ENCODE measurements at places on chromosomes 3 and 15.

- DNase-seq, result no peak
These were observed 111.0 kb downstream of the TPRG1 start for GRCh38 chr3:189282741-189283140.

DNA sequence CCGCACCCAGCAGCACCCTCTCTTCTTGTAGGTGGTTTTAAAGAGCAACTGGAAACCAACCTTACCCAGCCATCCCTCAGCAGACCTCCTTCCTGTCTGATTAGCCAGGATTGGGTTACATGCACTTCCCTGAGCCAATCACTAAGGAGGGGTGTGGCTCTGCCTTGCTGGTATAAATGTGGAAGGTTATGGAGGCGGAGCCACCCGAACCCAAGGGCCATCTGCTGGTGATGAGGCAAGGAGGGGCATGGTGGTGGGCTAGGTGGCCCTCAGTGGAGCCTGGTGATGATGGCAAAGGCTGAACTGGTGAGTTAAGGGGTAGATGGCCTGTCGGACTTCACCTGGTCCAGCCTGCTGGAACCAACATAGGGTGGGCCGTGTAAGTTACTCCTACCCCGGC is 39.8 kb downstream of the CCDC33 start:
- no peak for DNase-seq

DNA sequence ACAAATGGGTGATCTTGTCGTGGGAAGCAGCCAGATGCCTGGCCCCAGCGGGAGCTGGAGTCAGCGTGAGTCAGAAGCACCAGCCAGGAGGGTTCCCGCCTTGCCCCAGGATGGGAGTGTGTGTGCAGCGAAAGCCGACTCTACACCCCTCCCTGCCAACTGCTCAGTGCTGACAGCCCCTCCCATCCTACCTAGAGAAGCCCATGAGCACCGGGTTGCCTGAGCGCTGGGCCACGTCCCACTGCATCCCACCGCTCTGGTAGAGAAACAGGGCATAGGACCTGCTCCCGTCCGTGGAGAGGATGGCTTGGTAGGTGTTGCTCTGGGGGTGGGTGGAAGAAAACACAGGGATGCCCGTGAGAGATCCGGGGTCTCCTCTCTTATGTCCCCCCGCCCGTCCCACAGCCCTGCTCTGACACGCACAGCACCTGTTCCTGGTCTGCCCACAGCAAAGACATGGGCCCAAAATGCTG is 42.9 kb downstream of the MUC4 start:
- no peak for DNase-seq

- peak; percentile 35 for DNase-seq
These were observed 61.4 kb downstream of the ZNF609 start for GRCh38 chr15:64521726-64522164.

- DNase-seq, result no peak
These were observed 1045.8 kb downstream of the ROBO1 start for GRCh38 chr3:78721771-78722543.

DNA sequence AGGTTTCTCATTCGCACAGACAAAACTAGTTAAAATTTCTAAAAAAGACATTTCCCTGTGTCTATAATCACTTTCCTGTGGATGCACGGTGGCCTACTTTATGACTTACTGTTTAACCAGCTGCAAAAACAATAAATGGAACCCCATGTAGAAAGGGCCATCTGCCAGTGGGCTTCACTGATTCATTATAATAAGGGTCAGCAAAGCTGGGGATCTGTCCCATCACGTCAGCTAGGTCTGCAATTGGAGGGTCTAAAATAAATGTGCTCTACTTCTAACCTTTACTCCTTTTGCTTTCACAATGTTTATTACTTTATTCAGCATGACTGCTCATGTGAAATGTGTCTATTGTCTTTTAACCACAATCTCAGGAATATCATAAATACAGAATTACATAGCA is 43.1 kb upstream of the NMD3 start:
- DNase-seq, result no peak

DNA sequence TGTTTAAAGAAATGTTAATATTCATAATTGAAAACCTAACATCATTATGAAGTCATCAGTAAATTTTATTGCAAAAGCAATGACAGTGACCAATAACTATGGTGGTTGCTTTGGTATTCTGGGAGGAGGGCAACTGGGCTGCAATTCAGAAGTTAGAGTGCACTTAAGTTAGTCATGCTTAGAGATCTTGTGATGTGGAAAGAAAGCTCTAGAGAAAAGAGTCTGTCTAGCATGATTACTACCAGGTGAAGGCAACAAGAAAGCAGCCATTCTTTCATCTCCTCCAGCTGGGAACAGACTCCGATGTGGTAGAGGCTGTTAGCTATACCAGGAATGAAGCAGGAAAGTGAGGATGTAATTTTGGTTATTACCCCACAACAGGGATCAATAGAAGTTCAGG is 625.6 kb downstream of the SI start:
- no peak for DNase-seq

DNA sequence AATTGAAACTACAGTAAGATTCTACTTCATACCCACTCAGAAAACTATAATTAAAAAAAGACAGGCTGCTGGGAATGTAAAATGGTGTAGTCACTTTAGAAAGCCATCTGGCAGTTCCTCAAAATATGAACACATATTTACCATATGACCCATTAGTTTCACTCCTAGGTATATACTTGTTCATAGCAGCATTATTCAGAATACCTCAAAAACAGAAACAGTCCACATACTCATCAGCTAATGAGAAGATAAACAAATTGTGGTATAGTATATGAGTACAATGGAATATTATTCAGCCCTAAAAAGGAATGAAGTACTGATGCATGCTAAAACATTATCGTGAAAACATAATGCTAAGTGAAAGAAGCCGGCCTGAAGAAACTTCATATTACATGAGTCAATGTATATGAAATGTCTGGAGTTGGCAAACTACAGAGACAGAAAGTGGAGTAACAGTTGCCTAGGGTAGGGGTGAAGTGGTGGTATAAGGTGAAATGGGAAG is 23.8 kb downstream of the WDR53 start:
- peak; percentile 9 for DNase-seq

DNA sequence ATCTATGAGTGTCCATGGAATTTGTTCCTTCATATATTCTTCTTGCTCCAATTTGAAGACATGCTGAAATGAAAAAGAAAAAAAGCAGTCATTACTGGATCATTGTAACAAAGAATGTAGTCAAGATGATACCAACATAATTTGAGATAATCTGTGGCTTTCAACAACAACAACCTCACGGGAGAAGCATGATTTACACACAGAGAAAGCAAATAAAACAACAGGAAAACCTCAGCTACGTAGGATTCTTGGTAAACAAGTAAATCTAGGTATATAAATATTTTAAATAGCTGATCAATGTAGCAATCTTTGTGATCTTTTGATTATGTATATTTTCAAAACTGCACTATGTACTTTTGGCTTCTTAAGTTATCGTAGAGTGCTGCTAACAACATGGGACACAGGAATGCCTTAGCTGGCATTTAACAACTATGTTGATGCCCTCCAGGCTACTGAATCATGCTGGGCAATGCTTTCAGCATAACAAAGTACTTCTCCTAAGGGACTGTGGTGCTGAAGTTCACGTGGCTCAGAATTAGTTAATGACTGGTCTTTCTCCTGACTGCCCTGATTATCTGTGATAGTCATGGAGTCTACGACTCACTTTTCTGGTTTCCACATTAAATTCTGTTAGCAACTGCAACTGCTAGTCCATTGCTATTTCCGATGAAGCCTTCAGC is 96.5 kb upstream of the MYO5C start:
- DNase-seq, result no peak

DNA sequence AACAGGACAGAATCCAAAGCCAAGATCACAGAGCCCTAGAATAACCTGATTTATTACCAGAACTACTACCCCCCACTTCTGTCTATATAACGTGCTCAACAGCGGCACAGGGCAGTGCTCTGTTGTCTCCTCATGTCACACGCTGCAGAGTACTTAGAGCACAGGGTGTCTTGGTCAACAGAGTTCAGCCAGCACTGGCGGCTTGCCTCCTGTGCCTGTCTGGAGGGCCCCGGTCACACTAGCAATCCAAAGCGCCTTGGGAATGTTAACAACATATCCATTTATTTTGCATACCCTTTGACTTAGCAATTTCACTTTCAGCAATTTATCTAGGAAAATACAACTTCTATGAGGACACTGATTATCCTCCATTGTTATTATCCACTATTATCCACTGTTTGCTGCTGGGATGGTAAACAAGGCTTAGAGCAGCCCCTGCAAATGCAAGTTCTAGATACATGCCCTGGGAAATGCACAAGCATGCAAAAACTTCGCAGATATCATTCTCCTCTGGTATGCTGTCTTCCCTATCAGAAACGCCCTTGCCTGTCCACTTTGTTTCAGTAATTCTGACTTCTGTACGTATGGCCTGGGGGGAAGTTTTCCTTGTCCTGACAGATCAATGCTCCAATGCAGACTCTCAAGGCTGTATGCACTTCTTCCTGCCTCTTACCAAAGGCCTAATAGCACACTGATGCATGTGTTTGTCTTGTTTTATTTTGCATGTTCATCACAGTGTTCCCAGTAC is 86.2 kb upstream of the OCA2 start:
- DNase-seq, result no peak

GRCh38 chr3:126473292-126474168 is 2.2 kb downstream of the ZXDC start:
- no peak for DNase-seq

GRCh38 chr15:48415036-48415886 is 84.0 kb downstream of the DUT start:
- no peak for DNase-seq

GRCh38 chr3:42829083-42829627 is 19.9 kb downstream of the ACKR2 start:
- no peak for DNase-seq

Measured in suppressor macrophage treated with lipopolysaccharide for 4 hours (primary cell).